ENCODE measurements at places on chromosomes 7 and 10.

DNA sequence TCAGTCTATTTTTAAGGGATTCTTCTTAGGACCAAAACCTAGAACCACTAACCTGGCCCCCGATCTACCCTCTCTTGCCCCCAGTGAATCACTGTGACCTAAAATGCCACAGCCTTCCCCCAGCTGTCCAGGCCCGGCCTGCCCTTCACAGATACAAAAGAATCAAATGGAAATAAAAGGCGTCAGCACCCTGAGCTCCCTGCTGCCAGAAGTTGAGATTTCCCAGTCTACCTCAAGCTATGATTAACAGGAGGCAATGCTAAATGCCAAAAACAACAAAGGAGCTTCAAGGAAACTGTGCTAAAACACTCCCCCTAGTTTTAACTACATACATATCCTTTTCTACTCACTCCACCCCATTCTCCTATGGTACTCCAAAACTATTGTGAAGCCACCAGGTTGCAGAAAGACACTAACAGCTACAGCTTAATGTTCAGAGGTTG, 67.8 kb downstream of the GSAP start:
- no peak for DNase-seq

DNA sequence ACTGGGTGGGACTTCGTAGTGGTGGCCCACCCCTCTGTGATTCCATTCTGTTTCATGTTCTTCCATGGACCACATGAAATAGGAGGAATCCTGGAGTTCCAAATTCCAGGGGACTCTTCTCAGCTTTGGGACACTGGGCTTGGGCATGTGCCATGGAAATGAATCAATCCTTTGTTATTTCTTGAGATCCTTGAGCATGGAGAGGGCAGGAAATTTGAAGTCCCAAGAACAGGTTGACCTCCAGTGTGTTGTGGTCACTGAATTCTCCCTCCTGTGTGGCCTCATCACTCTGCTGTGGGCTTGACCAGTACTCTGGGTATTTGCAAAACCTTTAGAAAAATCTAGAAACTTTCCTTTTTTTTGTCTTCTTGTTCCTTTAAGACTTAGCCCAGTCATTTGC, 22.7 kb downstream of the TACR2 start:
- no peak for DNase-seq

DNA sequence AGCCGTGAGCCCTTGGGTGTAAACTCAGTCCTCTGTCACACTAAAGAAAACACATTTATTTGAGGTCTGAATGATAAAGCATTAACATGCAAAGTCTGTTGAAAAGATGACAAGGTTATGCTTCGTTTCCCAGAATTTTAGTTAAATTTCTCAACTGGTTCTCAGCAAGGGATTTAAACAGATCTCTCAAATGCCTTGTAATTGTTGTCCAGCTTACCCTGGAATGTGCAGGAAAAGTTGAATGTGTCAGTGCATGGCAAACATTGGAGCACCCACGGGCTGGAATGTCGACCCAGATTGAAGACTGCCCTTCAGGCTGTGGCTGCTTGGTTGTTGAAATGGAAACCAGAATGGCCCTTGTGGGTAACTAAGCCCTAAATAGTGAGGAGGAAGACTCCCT, 191.8 kb downstream of the TRIL start:
- no peak for DNase-seq

DNA sequence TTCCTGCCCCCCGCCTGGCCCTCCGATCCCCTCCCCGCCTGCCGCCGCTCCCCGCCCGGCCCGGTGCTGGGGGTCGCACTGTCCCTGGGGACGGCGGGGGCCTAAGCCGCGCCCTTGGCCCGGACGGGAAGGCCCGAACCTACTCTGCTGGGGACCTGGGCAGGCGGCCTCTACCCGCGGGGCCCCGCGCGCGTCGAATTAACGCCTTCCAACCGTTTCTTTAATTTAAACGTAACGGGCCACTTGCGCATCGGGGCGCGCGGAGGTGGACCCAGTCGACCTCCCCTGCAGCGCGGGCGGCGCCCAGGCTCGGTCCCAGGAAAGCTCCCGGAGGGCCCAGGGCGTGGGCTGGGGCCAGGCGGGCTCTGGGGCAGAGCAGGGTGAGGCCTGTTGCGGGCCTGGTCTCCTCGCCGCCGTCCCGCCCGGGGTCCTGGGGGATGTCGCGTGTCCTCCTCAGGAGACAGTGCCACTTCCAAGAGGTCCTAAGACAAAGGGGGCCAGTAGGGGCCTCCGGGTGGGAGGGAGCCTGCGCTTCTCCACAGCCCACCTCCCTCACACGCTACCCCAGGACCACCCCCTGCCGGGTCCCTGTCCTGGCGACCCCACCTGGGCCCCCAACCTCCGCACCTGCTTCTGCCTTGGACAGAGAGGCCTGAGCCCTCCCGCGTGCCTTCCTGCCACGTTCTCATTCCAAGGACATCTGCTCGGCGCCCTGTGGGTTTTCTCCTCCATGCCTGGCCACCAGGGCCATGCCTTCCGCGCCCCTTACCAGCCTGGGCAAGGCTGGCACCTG, 658 bp upstream of the PTPRN2 start:
- DNase-seq = no peak

GRCh38 chr10:4191894-4192293, 406.9 kb upstream of the KLF6 start:
- no peak for DNase-seq

- DNase-seq = no peak
These were observed 7.3 kb downstream of the ELMO1 start for GRCh38 chr7:37441386-37441760.

GRCh38 chr7:101370836-101371235, 8.2 kb downstream of the COL26A1 start:
- DNase-seq = no peak

All from activated CD4-positive, alpha-beta T cell treated with anti-CD3 and anti-CD28 coated beads for 24 hours (primary cell).